Transverse colon (tissue), 4 donors: ENCODE measurements at places on chromosomes 6 and 20.

DNA sequence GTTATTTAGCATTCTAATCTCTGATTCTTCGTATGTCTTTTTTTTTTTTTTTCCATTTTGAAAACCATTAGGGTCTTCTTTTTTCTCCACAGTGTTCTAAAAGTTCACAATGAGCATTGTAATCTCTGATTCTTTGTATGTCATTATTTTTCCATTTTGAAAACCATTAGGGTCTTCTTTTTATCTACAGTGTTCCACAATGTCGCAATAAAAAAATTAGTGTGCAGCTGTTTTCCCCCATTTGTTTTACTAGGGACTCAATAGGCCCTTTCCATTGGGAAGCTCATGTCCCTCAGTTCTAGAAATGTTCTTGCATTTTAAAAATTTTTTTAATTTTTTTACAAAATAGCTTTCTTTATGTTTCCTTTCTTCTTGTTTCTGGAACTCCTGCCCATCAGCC lies 64.2 kb downstream of the RNF182 start:
- no peak for DNase-seq

GRCh38 chr6:56995347-56995902 lies 40.5 kb downstream of the BEND6 start:
- DNase-seq, result no peak

DNA sequence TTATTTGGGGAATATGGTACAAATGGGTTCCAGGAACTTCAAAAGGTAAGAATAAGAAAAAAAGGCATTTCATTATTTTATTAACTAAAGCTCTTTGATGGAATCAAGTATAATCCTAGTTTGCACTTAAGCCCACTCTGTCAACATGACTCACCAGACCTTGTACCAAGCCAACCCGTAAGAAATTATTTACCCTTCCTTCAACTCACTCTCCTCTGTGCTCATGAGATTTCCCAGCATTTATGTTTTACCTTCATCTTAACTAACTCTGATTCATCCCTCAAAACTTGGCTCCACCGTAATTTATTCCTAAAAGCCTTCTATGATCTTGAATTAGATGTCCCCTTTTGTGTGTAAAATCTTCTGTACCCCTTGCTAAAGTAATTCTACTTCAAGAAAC lies 308.7 kb downstream of the PKHD1 start:
- DNase-seq, result no peak

GRCh38 chr6:53912661-53913060 lies 117.9 kb downstream of the LRRC1 start:
- no peak for DNase-seq

GRCh38 chr6:24064106-24064505 lies 61.9 kb upstream of the NRSN1 start:
- DNase-seq, result peak; percentile 10

- no peak for DNase-seq
Observed at GRCh38 chr6:3230256-3230882, 2.9 kb upstream of the TUBB2B start.

GRCh38 chr20:64040231-64041039 lies 4.5 kb downstream of the C20orf204 start:
- DNase-seq, result no peak

DNA sequence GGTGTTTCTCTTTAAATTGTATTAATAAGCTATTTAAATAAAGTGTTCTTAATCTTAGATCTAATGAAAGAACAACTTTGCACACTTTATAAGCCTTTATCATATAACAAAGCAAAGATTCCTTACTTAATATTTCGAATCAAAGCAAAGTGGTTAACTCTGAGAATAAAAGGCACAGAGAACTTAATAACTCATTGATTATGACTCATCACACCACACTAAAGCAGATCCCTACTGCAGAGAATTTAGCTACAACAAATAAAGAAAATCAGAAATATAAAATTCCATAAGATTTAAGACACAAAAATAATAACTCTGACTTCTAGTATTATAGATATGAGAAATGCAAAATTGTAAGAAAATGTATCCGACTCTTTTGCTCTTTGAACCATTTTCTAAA lies 135.6 kb upstream of the RUNX2 start:
- no peak for DNase-seq

GRCh38 chr6:169424149-169424804 lies 170.6 kb upstream of the THBS2 start:
- DNase-seq, result no peak

- no peak for DNase-seq
Observed at GRCh38 chr6:40779409-40779808, 192.2 kb upstream of the LRFN2 start.

DNA sequence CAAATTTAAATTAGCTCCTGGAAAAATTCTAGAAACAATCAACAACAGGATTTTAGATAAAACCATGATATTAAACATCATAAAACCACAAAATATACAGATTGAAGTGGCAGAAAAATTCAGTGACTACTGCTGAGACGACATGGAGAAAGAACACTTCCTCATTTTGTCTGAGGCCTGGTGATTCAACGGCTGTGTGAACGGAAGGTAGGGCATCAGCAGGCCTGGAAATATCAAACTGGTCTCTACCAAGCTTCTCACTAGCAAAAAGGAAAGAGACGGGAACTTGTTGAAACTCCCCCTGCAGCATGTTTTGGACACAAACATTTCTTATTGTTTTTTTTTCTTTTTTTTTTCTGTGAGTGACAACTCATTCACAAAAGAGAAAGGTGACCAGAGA lies 58.0 kb upstream of the AHI1 start:
- DNase-seq, result no peak

DNA sequence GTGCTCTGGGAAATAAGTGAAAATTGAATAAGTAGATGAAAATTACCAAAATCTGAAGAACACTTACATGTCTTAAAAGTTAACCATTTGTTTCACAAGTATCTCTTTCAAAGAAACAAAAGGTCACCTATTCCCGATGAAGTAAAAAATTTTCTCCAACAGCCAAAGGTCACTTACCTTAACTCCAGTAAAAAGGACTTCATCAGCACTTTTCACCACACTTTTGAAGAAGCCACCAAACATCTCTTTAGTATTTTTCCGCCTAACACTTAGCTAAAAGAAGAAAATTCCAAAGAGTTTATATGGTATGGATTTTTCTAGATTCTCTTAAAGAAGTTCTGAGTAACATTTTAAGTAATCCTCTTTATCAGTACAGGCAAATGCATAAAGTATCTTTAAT lies 17.3 kb downstream of the SNX5 start:
- DNase-seq, result no peak

DNA sequence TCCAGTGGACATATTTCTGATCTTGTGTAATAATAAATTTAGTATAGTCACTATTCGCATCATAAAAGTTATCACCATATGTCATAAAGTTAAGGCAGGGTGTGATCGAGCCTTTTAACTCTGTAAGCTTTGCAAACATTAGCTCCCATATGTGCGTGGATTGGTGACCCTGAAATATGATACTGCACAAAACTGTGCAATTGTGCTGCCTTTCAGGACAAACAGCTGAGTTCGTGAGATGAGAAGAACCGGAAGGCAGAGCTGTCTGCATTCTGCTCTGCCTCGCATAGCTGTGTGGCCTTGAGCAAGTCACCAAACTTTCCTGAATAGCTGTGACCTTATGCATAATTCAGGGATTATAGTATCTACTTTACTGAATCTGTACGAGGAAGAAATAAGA lies 3.2 kb upstream of the PLEKHG1 start:
- DNase-seq, result peak; percentile 56

GRCh38 chr6:68502946-68503345 lies 132.1 kb upstream of the ADGRB3 start:
- no peak for DNase-seq

GRCh38 chr6:18268066-18268465 lies 3.7 kb upstream of the DEK start:
- DNase-seq, result no peak

- DNase-seq, result no peak
Observed at GRCh38 chr20:37438464-37439222, 82.4 kb upstream of the NNAT start.

DNA sequence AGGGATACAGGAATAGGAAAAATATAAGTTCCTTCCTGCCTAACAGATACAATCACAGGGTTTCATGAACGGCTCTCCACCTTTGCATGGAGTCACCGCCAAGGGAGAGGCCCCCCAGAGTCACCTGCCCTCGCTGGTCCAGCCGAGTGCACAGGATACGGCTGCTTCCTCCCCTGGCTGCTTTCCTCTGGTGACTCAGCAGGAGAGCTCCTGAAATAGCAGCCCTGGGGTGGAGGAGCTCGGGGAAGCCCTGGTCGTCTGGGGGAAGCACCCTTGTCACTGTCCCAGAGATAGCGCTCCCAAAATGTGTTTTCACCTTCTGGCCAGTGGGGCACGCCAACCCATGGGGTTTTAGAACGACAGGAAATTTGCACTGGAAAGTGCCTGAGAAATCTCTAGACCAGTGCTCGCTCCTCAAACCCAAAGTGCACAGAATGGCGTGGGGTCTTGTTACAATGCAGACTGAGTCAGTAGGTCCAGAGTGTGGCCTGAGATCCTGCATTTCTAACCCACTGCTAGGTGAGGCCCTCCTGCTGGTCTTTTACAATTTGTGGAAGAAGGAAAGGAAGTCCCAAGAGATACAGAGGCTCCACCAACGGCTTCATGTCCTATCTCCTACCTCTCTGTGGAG lies 35.9 kb upstream of the FAM50B start:
- no peak for DNase-seq

- no peak for DNase-seq
Observed at GRCh38 chr6:144544266-144544830, 259.2 kb downstream of the UTRN start.

DNA sequence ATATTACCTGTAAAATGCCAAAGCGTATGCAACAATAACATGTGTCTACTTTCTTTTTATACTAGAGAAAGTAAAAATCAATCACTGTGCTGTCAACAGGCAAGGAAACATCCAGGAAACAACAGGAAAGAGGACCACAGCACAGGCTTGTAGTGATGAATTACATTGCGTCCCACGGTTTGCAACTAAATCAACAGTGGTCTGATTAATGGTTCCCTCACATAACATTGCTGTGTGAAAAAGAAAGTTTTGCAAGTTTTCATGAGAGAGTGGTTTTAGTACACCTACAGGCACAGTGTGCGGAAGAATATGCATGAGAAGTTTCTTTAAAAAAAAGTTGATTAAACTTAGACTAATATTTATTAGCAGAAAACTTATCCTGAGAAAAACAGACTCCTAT lies 329.5 kb upstream of the HSF2 start:
- DNase-seq, result no peak

DNA sequence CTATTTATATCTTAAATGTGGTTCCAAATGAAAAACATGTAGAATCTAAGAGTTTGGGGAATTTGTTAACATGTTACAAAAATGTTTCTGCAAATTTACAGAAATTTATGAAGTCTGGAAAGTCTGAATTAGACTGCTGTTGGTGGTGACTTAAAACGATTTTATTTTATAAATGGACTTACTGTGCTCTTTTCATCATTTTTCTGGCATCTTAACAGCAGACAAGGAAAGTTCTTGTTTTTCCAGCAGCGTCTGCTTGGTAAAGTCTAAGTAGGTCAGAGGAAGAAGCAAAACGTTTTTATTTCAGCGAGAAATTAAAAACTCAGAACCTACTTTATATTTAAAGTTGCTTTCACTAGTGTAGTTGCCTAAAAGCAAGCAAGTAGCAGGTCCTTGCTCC lies 48.6 kb upstream of the COL9A1 start:
- DNase-seq, result no peak

GRCh38 chr6:37982317-37982716 lies 162.8 kb downstream of the ZFAND3 start:
- DNase-seq, result no peak

DNA sequence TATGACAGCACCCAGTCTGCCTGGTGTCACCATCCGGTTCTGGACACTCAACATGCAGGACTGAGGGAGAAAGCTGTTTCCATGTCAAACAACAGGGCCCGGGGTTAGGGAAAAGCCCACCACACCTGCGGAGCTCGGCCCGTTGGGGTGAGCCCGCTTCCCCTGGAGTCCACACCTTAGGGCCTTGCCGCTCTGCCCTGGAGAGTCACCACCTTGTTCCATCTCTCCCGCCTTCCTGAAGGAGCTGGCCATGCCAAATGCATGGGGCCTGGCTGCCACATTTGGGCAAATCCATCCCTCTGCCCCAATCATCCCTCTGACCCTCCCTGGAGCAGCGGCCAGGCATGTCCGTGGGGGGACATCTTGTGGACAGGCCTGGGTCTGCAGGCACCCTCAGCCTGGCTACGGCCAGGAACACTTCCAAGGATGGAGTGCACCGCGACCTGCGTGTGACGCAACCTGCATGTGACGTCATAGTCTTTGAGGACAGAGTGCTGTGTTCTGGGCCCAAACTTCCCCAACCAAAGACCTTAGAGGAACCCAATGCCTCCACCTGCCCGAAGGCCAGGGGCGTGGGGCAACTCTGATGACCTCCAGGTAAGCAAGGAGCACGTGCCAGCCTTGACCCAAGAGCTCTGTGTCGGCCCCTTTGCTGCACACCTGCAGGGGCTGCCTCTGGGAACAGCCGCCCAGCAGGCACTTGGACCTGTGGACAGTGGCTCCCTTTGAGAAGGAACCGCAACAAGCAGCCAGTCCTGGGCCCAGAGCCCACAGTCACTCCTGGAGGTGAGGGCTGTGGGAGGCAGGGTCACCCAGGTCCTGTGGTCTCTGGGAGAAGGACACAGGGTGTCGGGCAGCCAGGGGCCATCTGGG lies 1.7 kb downstream of the CABLES2 start:
- DNase-seq, result no peak

DNA sequence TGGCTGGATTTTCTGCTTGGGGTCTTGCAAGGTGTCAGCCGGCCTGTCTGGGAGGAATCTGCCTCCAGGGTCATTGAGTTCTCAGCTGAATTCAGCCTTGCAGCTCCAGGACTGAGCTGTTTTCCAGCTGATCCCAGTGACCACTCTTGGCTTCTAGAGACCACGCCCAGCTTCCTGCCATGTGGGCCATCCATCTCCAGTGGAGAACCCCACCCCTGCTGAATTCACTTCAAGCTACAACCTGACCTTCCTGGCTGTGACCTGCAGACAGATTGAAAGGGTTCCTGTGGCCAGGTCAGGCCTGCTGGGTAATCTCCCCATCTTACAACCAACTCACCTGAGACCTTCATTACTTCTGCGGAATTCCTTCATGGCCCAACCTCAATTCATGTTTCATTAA lies 26.5 kb upstream of the SYNDIG1 start:
- DNase-seq, result no peak

GRCh38 chr6:44166591-44167184 lies 8.1 kb downstream of the CAPN11 start:
- no peak for DNase-seq

- no peak for DNase-seq
Observed at GRCh38 chr20:62605236-62605943, 36.9 kb upstream of the SLCO4A1 start.

- DNase-seq, result no peak
Observed at GRCh38 chr6:79173378-79173777, 61.1 kb downstream of the HMGN3 start.
